ENCODE measurements at places on chromosomes 16 and 17.

- peaks cover 13% of the 10 kb centered on the region for H3K4me1 ChIP-seq
- peak; percentile 18 for DNase-seq
- no peaks in the 10 kb centered on the region for H3K27me3 ChIP-seq
- no peaks in the 10 kb centered on the region for H3K36me3 ChIP-seq
These were observed 2.8 kb downstream of the XYLT2 start for GRCh38 chr17:50348522-50349242.

GRCh38 chr16:6571044-6571443 lies 761.6 kb upstream of the RBFOX1 start:
- no peaks in the 10 kb centered on the region for H3K36me3 ChIP-seq
- no peaks in the 10 kb centered on the region for H3K4me1 ChIP-seq

GRCh38 chr16:86740906-86741799 lies 162.8 kb downstream of the FOXL1 start:
- peak overlapping the region; percentile 20 for H3K4me3 ChIP-seq
- no peak overlapping the region for H3K27ac ChIP-seq
- no peaks in the 10 kb centered on the region for H3K36me3 ChIP-seq

DNA sequence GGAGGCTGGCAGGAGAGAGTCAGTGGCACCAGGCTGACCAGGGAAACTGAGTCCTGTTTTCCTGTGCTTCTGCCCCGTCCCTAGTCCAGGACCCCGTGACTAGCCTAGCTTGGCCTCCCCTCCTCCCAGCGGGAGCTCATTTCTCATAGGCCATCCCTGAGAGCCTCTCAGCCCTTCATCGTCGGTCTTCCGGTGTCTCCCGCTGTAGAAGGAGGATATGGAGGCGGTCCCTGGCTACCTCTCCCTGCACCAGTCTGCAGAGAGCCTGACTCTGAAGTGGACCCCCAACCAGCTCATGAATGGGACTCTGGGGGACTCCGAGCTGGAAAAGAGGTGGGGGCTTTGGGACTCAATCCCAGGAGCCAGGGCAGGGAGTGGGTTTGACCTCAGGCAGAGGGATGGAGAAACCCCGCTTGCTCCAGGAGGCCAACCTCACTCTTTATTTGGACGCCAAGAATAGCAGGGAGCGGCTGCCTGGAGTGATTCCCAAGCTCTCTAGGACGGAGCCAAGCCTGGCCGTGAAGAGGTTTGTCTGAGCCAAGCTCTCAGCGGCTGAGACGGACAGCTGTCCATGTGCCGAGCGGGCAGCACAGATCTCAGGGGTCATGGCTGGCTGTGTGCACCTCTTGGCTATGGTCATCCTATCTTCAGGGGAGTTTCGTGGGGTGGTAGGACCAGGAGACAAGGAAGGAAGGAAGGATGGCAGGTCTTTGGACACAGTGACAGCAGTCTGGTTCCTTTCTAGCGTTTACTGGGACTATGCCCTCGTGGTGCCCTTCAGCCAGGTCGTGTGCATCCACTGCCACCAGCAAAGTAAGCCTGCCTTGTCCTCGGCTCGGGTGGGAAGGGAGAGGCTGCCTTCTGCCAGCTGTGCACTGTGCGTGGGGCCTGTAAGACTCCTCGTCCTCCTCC lies 26.8 kb downstream of the SGSM2 start:
- no peak overlapping the region for H3K27ac ChIP-seq
- H3K4me1 ChIP-seq: no peaks in the 10 kb centered on the region
- H3K4me3 ChIP-seq: no peak overlapping the region
- peaks cover 36% of the 10 kb centered on the region for H3K36me3 ChIP-seq
- H3K27me3 ChIP-seq: no peaks in the 10 kb centered on the region

DNA sequence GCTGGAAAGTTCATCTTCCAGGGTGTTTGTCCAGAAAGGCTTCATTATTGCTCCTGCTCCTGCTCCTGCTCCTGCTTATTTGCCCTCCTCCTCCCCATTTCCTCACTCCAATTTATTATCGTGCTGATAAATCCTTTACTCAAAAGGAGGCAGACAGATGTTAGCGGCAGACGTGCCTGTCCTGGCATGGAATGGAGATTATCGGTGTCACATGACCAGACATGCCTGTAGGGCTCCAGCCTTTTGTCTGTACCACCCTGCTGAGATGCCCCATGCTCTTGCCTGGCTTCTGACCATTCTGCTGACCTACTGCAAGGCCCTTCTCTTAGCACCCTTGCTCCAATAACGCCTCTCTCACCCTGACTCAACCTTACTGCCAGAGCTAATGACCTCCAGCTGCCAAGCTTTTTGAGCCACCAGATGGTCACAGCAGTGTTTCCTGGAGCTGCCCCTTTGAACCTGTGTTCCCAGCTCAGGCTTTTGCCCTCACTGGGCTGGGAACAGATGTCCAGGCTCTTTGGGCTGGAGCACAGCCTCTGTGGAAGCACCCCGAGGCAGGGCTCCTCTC lies 12.8 kb downstream of the DNAH9 start:
- no peaks in the 10 kb centered on the region for H3K4me1 ChIP-seq
- no peaks in the 10 kb centered on the region for H3K36me3 ChIP-seq

- no peak for DNase-seq
- H3K27me3 ChIP-seq: no peaks in the 10 kb centered on the region
- no peaks in the 10 kb centered on the region for H3K4me1 ChIP-seq
- no peak overlapping the region for H3K4me3 ChIP-seq
- H3K27ac ChIP-seq: no peak overlapping the region
These were observed 123.3 kb downstream of the CCT6B start for GRCh38 chr17:34837876-34838478.

- no peaks in the 10 kb centered on the region for H3K27me3 ChIP-seq
- no peak for DNase-seq
- H3K27ac ChIP-seq: peak overlapping the region; percentile 93
- H3K4me1 ChIP-seq: peaks cover 19% of the 10 kb centered on the region
- peak overlapping the region; percentile 86 for H3K4me3 ChIP-seq
These were observed 790 bp downstream of the NCBP3 start for GRCh38 chr17:3845291-3845620.

DNA sequence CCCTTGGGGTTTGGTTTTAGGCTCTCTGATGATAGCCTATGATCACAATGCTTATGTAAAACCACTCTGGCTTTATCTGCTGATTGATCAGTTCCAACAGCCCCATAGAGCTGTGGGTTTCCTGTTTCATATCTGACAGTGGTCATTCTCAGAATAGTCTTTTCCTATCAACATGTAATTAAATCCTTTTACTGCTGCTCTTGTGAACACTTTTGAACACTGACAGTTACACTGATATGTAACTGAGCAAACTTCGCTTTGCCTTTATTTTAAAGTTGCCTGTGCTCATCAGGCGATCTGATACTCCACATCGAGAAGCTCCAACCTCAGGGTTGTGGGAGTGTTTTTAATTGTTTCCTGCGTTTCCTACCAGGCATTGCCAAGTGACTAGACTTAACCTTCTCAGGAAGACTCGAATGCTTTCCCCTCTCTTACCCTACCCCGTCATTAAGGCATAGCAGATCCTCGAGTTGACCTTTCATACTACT lies 17.3 kb upstream of the CLEC18B start:
- no peak overlapping the region for H3K4me3 ChIP-seq
- H3K36me3 ChIP-seq: no peaks in the 10 kb centered on the region
- no peak for DNase-seq

- H3K4me3 ChIP-seq: no peak overlapping the region
- peaks cover 6% of the 10 kb centered on the region for H3K27me3 ChIP-seq
- no peaks in the 10 kb centered on the region for H3K36me3 ChIP-seq
- no peak overlapping the region for H3K27ac ChIP-seq
These were observed 13.4 kb upstream of the MEIOC start for GRCh38 chr17:44642834-44643233.

DNA sequence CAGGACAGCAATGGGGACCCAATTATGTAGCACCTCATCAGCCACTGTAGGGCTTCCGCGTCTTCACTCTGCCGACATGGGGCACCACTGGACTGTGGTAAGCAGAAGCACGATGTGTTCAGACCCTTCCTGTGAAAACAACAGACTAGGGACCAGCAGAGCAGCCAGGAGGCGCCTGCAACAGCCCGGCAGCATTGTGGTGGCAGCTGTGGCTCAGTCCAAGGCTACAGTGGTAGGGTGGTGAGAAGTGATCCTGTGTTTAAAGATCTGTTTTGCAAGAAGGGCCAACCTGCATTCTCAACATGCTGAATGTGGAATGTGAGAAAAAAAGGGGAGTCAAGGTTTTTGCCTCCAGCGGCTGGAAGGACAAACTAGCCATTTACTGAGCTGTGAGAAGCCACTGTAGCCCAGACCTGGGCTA lies 80.8 kb downstream of the GAS7 start:
- no peaks in the 10 kb centered on the region for H3K27me3 ChIP-seq
- no peak overlapping the region for H3K4me3 ChIP-seq
- no peaks in the 10 kb centered on the region for H3K36me3 ChIP-seq
- no peak overlapping the region for H3K27ac ChIP-seq

DNA sequence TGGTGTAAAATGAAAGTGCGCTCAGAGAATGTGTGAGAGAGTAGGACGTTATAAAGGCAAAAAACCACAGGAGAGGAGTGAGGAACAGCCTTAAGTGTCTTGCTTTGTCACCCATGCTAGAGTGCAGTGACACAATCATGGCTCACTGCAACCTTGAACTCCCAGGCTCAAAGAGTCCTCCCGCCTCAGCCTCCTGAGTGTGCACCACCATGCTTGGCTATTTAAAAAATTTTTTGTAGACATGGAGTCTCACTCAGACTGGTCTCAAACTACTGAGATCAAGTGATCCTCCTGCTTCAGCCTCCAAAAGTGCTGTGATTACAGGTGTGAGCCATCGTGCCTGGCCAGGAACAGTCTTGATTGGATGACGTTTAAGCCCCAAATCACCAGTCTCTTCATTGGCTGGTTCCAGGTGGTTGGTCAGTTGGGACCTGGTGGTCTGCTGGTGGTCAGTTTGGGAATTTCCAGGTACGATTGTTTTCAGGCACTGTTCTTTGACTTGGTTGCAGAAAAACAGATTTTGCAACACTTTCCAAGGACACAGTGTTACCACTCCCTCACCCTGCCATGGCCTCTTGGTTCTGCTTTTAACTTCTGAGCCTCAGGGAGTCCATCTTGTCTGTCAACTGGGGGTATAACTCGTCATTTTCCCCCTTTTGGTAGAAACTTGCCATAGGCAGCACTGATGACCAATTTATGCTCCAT lies 21.2 kb downstream of the DHODH start:
- no peak overlapping the region for H3K4me3 ChIP-seq
- no peaks in the 10 kb centered on the region for H3K27me3 ChIP-seq
- H3K4me1 ChIP-seq: no peaks in the 10 kb centered on the region
- no peak for DNase-seq
- H3K36me3 ChIP-seq: peaks cover 7% of the 10 kb centered on the region

GRCh38 chr16:85829751-85830445 lies 30.4 kb downstream of the COX4I1 start:
- no peaks in the 10 kb centered on the region for H3K4me1 ChIP-seq
- no peak overlapping the region for H3K4me3 ChIP-seq
- peaks cover 7% of the 10 kb centered on the region for H3K27me3 ChIP-seq

DNA sequence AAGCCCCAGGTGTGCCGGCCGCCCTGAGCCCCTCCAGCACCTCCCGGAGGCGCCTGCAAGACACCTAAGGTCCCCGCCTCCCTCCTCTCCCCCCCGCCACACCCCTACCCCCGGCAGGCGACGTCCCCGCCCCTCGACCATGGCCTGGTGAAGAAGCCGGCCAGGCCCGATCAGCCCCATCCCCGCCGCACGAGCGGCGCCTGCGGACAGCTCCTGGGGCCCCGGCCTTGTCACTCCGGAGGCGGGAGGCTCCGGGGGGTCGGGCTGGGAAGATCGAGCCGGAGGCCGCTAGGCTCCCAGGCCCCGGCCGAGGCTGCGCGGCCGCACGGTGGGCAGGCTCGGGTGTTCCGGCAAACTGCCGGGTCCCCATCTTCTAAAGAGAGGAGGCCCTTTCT lies 405 bp upstream of the ACE start:
- peak overlapping the region; percentile 51 for H3K4me3 ChIP-seq
- peaks cover 16% of the 10 kb centered on the region for H3K27me3 ChIP-seq
- no peak for DNase-seq

- DNase-seq: no peak
- no peak overlapping the region for H3K27ac ChIP-seq
- H3K36me3 ChIP-seq: no peaks in the 10 kb centered on the region
- H3K4me1 ChIP-seq: no peaks in the 10 kb centered on the region
These were observed 348.9 kb upstream of the ASIC2 start for GRCh38 chr17:33642002-33642401.

DNA sequence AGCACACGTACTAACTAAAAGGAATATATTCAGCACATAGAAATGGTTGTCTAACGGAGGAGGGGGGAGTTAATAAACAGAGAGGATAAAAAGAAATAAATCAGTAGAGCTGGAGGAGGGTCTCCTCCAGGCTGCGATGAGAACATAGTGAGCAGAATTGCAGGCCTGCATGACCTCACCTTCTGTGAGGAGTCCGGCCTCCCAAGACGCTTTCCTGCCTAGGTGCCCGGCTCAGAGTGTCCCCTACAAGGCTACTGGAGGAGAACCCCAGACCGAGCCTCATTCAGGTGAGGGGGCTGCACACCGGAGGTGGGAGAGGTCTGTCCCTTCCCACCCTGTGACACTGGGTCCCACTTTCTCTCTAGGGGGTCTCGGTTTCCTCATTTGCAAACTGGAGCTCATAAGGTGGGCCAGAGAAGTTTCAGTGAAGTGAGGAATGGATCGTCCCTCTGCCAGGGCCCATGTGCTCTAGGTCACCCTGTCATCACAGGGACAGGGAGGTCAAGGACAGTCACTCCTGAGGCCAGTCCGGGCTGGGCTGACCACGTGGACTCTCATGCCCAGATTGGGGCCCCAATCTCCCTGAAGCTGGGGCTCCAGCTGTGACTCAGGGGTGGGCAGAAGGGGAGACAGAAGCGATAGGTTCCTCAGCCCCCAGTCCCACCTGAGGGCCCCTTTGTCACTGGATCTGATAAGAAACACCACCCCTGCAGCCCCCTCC lies 3.3 kb upstream of the HBM start:
- no peak overlapping the region for H3K4me3 ChIP-seq
- peaks cover 18% of the 10 kb centered on the region for H3K4me1 ChIP-seq
- H3K27ac ChIP-seq: no peak overlapping the region

DNA sequence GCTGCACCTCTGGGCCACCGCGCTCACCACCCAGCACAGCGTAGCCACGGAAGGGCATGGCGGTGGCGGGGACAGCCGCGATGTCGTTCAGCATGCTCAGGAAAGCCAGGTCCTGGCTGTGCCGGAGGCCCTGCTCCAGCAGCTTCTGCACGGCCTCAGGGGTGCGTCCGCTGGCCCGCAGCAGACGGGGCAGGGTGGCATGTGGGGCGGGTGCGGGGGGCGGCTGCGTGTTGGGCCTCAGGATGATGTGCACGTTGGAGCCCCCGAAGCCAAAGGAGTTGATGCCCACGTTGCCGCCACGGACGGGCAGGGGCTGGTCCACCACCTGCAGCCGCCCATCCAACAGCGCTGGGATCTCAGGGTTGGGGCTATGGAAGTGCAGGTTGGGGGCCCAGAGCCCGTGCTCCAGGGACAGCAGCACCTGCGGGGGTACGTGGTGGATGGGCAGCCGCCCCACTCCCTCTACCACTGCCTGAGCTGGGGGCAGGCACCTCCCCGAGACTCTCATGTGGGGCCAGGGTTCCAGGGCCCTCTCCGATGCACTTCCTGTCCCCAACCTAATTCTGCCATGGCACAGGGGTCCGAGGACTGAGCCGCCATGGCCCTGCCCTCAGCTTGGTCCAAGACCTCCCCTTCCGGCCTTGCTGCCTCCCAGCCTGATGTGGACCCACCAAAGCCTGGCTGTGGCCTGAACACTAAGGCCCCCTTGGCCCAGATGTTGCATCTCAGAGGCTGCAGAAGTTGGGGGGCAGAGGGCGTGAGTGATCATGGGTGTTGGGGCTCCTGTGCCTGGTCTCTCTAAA lies 6.6 kb downstream of the FASN start:
- H3K27me3 ChIP-seq: no peaks in the 10 kb centered on the region
- no peak overlapping the region for H3K4me3 ChIP-seq
- no peak overlapping the region for H3K27ac ChIP-seq
- peaks cover 96% of the 10 kb centered on the region for H3K36me3 ChIP-seq
- DNase-seq: no peak
- peaks cover 2% of the 10 kb centered on the region for H3K4me1 ChIP-seq
